ENCODE measurements at places on chromosomes 12 and 14.

DNA sequence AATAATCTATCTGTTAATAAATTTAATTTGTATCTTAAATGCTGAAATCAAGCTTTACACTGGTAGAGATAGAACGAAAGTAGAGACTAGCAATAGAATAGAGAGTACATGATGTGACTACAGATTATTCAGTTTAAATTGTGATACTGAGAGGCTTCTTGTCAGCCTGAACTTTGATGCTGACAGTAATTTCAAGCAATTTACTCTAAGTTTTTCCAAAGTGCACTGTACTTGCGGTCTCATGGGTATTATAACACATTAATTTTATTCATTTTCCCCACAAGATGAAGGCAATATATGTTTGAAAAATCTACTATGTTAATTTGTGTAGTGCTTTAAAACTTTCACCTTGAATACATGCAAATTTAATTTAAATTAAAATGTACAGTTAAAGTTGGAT is 914.0 kb upstream of the FBXO33 start:
- DNase-seq: no peak

DNA sequence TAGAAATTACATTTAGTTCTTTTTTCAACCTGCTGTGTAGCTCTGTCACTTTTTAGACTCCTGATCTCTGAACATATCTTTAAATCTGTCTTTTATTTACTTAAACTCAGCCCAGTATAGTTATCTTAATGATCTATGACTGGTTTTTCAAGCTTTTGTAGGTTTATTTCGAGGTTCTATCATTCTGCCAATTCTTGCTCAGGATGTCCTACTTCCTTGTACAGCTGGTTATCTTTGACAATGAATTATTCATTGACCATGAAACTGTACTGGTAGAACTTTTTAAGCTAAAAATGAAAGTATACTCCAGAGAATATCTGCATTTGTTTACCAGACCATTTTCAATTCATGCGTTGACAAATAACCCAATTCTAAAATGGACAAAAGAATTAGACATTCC is 37.8 kb downstream of the TC2N start:
- no peak for DNase-seq

DNA sequence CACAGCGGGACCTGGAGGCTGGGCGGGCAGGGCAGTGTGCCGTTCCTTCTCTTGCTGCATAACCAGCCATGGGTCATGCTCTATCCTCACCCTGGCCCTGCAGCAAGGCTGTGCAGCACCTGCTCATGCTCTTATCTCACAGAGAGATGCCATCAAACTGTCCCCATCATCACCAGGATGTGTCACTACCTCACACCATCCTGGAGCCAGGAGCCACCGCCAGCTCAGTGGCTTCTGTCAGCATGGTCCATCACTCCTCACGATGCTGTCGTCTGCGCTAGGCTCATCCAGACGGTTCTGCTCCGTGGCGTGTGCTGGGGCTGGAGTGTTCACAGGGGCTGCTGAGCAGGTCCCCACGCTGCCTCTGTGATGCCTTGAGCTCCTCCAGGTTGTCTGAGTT is 77.2 kb upstream of the DYNC1H1 start:
- DNase-seq: no peak

GRCh38 chr12:66203820-66204219 is 14.8 kb downstream of the IRAK3 start:
- no peak for DNase-seq

DNA sequence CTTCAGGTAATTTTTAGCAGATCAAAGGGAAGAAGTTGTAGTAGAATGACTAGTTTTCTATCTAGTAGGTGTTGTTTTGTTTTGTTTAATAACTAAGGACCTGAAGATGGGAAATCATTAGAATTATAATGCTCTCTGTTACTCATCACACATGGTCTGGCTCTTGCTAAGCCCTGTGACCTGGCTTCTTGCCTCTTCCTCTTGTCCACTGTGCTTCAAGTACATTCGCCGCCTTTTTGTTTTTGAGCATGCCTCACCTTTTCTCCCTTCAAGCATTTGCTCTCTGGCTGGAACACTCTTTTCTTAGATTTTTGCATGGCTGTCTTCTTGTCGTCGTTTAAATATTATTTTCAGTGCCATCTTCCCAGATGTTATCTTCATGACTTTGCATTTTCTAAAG is 47.7 kb downstream of the DAAM1 start:
- no peak for DNase-seq

DNA sequence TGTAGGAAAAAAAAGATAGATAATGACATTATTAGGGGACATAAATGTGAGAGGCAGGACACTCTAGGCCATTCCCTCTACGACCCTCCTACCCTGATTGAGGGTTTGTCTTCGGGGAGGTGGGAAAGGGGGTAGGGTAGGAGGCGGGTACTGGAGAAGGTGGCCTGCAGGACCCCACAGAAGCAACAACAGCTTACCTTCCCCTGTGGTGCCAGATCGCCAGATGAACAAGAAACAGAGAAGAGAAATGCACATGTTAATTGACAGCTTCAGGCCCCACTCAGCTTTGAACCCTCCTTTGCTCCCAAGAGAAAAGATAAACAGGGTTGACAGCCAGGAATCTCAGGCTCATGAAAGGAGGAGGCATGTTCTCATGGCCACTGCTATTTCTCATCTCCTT is 4.8 kb downstream of the PHB2 start:
- DNase-seq: peak; percentile 12

DNA sequence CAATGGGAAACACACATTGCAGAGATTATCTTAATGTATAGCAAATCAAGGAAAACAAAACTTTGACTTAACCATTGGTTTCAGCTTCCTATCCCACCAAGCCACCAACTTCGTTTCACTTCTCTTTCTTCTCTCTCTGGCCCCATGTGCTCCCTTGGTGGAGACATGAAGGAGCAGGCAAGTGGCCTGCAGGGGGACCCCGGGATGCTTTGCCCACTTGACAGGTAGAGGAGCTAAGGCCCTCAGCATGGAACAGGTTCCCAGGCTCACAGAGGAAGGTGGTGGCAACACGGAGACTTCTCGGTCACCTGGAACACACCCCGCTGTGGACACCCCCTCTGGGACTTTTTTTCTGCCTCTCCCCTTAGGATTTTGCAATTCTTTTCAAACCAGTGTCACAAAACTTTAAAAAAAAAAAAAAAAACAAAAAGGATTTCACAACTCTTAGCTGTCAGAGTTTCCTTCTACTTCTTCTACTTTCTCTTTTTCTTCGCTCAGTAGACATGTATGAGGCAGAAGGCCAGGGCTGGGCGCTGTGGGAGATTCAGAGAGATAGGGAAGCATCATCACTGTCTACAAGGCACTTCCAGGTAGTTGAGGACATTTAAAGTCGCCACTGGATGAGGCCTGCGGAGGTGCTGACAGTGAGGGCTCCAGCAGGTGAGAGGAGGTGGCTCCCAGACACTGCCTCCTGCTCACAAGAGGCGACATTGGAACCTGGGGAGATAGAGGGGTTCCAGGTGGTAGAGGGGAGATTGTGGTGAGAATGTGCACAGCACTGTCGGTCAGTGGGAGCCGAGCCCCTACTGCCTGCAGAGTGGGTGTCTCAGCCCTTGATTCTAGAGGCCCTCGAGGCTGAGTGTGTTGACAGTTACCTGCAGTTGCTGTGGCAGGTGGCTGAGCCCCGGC is 119.6 kb downstream of the GCH1 start:
- no peak for DNase-seq

DNA sequence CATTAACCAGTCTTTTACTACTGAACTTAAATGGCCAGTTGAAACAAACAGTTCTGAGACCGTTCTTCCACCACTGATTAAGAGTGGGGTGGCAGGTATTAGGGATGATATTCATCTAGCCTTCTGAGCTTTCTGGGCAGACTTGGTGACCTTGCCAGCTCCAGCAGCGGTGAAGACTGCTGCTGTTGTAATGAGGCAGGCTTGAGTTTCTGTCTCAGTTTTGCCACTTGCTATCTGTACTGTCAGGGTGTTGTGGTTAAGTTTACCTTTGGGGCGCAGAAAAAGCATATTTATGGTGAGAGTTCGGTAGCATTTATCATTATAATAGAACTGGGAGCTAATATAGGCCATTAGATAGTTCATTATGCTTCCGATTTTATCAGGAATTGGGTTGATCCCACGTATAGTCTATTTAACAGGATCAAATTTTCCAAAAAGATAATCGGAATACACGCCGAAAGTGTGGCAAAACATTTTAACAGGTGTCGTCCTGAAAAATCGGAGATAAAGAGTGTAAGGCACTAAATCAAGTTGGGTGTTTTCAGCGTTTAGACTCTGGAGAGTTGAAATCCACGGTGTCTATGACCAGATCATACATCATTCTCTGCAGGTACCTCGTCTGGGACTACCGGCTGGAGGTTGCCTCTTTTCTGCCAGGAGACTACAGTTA is 688 bp upstream of the NECAP1 start:
- no peak for DNase-seq

- DNase-seq: no peak
Measured at GRCh38 chr14:103723748-103724081, 8.1 kb downstream of the ZFYVE21 start.

DNA sequence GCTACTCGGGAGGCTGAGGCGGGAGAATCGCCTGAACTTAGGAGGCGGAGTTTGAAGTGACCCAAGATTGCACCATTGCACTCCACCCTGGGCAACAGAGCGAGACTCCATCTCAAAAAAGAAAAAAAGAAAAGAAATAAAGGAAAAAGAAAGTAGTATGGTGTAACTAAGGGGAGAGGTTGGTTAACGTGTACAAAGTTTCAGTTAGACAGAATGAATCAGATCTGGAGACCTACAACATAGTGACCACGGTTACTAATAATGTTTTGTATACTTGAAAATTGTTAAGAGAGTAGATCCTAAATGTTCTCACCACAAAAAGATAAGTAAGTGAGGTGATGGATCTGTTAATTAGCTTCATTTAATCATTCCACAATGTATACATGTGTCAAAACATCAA is 1208.8 kb downstream of the VRK1 start:
- DNase-seq: no peak

DNA sequence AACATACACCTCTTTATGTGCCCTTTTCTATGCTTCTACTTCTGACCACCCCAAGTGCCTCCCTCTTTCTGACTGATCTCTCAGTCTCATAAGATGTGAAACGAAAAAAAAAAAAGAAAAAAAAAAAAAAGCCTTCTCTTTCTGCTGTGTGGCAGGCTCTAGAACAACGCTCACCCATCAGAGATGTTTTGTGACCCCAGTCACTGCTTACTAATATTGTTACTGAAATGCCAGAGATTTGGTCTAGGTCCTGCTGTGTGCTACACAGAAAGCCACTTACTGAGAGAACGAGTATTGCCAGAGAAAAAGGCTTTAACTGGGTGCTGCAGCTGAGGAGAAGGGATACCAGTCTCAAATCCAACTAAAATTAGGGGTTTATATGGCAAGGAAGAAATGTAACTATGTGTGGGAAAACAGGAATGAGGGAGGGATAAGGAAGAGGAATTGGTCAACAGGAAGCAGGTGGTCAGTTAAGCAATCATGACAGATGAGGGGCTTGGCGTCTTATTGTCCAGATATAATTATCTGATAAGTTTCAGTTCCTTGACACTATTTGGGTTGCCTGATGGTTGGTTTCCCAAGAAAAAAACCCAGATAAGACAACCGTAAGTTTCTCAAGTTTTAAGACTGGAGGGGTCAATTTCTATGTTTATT is 149.0 kb downstream of the NAV3 start:
- no peak for DNase-seq

DNA sequence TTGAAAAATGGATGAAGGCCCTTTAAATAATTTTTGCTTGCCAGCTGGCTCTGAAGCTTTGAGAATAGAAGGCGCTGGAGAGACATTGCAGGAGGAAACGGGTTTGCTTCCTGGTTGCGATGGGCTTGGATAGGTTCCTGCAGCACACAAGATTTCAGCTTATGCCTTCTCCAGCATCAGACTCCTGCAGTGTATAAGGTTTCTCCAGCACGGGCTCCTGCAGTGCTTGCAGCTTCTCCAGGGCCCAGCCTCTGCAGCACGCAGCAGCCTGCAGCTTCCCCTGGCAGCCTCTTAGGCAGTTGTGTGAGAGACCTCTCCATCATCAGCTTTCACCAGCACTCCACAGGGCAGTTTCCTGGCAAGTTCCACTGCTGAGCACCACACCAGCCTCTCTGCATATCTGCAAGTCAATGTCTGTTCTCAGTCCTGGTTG is 78.7 kb upstream of the ZDHHC17 start:
- DNase-seq: peak; percentile 83

DNA sequence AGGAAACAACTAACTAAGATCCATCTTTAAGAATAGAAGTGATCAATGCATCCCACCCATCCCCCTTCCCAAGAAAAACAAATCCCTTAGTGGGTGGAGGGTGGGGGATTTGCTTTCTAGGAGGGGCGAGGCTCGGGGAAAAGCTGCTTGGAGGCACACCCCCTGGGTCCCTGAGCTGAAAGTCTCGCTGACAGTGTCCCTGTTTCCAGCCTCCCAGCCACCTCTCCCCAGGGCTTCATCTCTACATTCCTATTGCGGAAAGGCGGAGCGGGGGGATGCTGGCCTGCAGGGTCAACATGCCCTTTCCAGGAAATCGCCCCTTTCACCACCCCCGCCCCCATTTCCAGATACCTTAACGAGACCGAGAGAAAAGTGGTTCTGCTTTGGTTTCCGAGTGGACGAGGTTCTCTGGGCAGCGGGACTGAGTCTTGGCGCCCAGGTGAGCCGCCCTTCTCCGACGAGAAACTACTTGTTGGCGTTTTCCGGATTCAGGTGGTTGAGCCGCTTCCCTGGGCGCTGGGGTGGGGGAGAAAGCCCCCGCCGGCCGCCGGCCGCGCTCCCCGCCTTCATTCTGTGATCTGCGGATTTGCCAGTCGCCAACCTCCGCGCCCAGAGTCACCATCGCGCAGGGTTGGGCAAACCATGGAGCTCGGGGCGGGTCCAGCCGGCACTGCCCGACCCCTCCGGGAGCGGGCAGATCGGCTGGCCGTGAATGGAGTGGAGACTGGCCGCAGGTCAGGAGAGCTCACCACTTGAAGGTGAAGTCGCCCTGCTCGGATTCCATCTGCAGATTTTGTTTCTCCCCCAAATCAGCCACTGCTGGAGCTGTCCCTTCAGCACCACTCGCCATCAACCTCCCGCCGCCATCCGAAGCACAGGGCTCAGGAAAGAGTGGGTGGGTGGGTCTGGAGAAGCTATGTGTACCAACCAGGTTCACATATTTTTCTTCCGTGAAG is 505 bp downstream of the KCNC2 start:
- DNase-seq: peak; percentile 46

GRCh38 chr12:7892186-7892980 is 19.7 kb upstream of the SLC2A14 start:
- DNase-seq: no peak

DNA sequence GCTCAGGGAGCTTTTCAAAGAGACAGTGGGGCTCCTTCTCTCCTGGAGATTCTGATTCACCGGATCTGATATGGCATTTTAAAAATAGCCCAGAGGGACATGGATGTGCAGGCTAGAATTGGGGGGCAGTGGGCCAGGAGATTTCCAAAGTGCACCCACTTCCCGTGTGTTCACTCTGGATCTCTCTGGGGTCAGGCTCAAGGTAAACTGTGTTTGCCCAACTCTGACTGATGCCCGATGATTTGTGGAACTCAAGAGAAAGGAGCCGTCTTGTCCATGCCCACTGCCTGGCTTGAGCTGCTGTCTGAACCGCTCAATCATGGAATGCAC is 17.9 kb downstream of the FAM181A start:
- peak; percentile 5 for DNase-seq

DNA sequence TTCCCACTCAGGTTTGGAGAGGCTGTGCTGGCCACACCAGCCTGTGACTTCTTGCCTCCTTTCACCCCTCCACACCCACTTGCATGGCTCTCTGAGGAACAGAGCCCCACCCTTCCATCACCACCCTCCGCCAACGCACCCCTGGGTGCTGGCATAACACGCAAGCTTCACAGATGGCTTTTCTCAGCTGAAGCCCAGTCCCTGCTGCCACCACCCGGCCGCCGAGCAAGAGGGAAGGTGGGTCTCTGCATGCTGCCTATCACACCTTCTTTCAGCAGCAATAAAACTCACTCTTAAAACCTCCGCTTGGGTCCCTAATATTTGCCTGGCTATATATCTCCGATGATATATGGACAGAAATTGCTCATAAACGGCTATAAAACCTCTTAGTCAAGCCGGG is 41.6 kb downstream of the SMUG1 start:
- DNase-seq: no peak
